Esophagus squamous epithelium (tissue), 5 donors: ENCODE measurements at places on chromosomes 4 and X.

DNA sequence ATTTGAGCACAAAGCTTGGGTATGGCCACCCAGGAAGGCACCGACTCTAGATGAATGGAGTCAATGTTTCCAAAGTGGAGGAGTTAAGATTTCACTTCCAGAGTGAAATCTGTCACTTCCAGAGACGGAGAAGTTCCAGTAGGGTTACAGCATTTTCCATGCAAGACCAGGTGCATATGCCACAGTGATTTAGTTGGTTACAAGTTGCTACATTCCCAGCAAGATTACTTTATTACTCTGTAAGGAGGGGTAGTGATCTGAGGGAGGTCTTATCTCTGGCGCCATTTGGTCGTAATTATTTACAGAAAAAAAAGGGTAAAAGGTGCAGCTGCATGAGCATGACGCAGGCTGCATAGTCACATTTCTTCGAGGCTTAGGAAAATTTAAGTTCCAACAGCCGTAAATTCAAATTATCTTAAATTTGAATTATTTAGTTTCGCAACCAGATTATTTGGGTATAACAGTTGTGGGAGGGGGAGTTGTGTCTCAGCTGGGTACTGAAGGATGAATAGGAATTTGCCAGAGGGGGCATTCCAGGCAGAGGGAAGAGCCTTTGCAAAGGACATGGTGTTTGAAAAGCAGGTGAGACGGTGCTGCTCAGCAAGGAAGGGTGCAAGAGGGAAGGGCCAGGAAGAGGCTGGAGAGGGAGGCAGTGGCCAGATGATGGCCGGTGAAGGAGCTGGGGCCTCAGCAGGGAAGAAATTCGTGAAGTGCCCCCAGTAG, 17.4 kb upstream of the AFAP1 start:
- no peak for DNase-seq

- DNase-seq = no peak
Observed at GRCh38 chrX:133850399-133850798, 135.0 kb downstream of the GPC3 start.

DNA sequence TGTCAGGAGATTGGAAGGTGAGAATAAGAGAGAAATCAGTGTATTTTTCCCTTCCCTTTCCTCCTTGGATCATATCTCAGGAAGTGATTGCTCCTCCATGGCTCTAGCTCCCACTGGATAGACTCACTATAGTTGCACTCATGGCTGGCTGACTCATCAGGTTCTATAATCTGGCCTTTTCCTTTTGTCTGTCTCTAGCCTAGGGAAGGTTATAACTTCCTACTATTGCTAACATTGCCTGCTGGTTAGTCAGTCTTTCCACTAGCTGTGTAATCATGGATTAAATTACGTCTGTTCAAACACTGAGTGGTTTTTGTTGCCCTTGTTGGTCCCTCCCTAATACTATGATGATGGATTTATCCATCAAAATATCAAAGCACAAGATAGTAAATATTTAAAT, 195.5 kb upstream of the VEGFC start:
- DNase-seq = no peak

DNA sequence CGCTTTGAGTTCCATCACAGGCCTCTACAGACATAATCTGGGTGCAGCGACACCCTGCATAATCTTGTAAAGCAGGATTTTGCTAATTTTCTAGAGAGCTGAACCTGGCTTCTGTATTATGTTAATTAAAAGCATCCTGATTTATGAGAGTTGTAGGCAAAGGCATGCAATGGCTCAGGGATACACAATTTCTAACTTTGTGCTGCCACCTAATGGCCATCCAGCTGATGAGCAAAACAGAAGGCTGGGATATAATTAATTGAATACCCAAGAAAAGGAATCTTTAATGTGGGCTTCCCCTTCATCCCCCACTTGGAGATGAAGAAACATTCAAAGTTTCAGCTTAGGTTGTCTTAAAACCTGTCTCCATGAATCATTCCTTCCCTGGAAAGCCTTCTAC, 78.1 kb downstream of the BMP15 start:
- no peak for DNase-seq

DNA sequence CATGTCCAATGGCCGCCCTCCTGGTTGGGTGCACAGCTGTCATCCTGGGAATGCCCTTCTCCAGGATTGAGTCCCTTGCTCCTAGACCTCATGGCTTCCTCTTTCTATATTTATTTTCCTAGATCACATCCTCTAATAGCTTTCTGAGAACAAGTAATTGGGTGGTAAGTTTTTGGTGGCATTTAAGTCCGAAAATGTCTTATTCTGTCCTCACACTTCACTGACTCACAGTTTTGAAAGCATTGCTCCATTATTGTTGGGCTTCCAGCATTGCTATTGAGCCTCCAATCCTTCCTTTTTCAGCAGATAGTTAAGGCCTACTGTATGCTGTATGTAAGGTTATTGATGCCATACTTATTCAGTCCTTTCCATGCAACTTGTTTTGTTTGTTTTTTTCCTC, 25.9 kb downstream of the PGM2 start:
- no peak for DNase-seq

- DNase-seq = no peak
Observed at GRCh38 chrX:111352424-111352823, 59.6 kb downstream of the DCX start.

- no peak for DNase-seq
Observed at GRCh38 chrX:13761606-13762414, 27.3 kb downstream of the OFD1 start.

DNA sequence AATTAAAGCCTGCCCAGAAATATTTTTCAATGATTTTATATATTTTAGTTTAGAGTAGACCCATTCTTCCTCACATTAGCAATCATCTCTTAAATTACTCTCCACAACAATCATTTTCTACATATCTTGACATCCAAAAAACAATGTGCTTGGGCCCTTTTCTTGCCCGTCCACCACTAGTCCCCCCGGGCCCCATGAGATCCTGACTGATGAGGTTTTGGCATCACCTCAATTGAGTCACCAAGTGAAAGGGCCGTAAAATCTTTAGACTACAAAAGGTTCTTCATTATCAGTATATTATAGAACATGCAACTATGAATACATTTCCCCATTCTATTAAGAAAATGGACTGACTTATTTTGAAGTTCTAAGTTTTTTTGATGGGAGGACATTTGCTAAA, 4.0 kb upstream of the CDKL2 start:
- DNase-seq = no peak

- no peak for DNase-seq
Observed at GRCh38 chr4:65521666-65522065, 148.6 kb downstream of the EPHA5 start.
